Naive B cell (primary cell): ENCODE measurements at places on chromosomes 16 and 17. TPM values are rescaled to one million over a fixed set of nuclear protein-coding genes. Genes with fewer than 3 reads are reported as not detected.

ZNF597 gene
- polyA plus RNA-seq = 2.5 TPM

GRCh38 chr17:60149691-60150582, at the start of gene CA4:
CA4 (plus strand) TSS chr17:60149973; CDS start chr17:60150035, 62 bp downstream.
- H3K27me3 ChIP-seq = peaks cover 75% of the 10 kb centered on the region
- no peak within 1 kb of the TSS for H3K27ac ChIP-seq
- no peak for DNase-seq
- H3K4me1 ChIP-seq = peaks cover 13% of the 10 kb centered on the region

ERBB2 gene
- polyA plus RNA-seq = 3.0 TPM

- no peaks in the 10 kb centered on the region for H3K27me3 ChIP-seq
- H3K27ac ChIP-seq = no peak overlapping the region
- no peak overlapping the region for H3K4me3 ChIP-seq
- no peaks in the 10 kb centered on the region for H3K36me3 ChIP-seq
- no peak for DNase-seq
These were observed 97.4 kb upstream of the PSMD7 start for GRCh38 chr16:74199066-74199841.

DNA sequence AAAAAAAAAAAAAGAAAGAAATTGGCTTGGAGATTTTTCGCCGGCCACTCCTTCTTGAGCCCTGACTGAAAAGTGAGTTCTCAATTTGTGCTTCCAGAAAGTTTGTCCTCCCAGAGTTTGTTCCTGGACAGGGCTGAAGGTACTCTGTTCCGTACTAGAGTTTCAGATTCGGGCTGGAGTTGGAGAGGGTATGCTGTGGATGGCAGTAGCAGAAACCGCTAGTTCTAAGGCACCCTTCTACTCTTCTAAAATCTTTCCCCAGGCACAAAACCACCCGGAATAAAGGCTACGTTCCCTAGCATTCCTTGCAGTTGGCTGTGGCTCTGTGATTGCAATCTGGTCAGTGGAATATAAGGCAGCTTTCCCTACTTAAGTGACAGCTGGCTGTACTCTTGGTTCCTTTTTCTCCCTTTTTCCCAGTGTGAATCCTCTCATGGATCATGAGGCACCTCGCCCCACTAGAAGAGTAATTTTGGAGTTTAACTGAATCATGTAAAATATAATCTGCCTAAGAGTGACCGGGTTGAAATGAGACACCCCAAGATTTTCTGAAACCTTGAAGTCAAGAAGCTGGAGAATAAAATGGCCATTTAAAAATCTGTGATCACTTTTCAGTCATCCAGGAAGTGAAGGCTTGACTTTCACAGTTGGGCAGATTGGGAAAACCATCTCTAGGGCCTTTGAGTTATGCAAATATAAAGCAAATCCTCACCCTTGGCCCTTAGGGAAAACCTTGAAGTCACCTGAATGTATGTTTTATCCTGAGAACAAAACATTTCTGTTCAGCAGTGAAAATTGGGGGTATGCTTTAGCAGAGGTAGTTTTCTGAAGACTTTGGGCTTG, 901 bp upstream of the HEATR6 start:
- H3K27me3 ChIP-seq = no peaks in the 10 kb centered on the region
- H3K4me3 ChIP-seq = peak overlapping the region; percentile 98
- H3K27ac ChIP-seq = no peak overlapping the region

DNA sequence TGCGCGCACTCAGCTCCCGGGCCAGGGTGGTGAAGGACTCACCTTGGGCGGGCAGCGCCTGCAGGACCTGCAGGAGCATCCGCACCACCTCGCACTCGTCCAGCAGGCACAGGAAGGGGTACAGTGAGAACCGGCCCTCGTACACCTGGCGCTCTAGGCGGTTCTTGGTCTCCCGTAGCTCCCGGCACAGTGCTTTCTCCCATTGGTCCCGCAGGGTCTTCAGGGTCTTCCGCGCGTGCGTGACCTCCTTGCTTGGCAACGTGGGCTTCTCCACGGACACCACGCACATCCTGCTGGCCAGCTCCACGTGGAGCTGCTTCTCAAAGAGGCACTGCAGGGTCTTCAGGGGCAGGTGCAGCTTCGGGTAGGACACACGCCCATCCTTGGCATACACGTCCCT, 74.1 kb upstream of the MED13 start:
- H3K27me3 ChIP-seq = peaks cover 22% of the 10 kb centered on the region
- DNase-seq = no peak
- H3K27ac ChIP-seq = no peak overlapping the region

PMP22 gene
- polyA plus RNA-seq = not detected
